ENCODE measurements at places on chromosomes 6 and 20. TPM values are rescaled to one million over a fixed set of nuclear protein-coding genes. Genes with fewer than 3 reads are reported as not detected.

- DNase-seq = no peak
These were observed 49.7 kb upstream of the STK35 start for GRCh38 chr20:2051946-2052345.

GRCh38 chr6:170012037-170012330 lies 260.6 kb downstream of the ERMARD start:
- no peak for DNase-seq

DNA sequence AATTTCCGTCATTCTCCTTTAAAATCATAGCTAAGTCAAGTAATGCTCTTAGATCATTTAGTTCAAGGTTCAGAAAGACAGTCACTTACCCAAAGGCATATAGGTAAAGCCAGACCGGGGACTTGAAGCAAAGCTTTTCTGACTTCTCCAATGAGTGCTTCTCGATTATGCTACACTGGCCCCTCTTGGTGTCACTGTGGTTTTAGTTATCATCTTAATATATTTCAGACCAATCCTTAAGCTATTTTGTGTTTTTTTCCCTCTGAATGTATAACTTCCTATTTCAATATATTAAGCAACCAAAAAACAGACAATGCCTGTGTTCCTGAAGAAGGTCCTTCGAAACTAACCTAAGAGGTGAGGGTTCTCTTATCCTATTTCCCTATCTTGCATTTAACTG lies 3.9 kb downstream of the PRDM1 start:
- no peak for DNase-seq

The MYBL2 gene
- polyA plus RNA-seq = 33.0 TPM

GRCh38 chr6:134288538-134289203 lies 29.2 kb downstream of the SGK1 start:
- no peak for DNase-seq

GRCh38 chr20:58623579-58624473 lies 27.3 kb upstream of the STX16 start:
- DNase-seq = no peak

GRCh38 chr20:24724982-24725533 lies 224.0 kb upstream of the CST7 start:
- DNase-seq = no peak

The LY6G6F gene
- 0.73 TPM for polyA plus RNA-seq

GRCh38 chr6:21715180-21715579 lies 121.6 kb downstream of the SOX4 start:
- no peak for DNase-seq

The NXT1 gene
- polyA plus RNA-seq = 17.5 TPM

DNA sequence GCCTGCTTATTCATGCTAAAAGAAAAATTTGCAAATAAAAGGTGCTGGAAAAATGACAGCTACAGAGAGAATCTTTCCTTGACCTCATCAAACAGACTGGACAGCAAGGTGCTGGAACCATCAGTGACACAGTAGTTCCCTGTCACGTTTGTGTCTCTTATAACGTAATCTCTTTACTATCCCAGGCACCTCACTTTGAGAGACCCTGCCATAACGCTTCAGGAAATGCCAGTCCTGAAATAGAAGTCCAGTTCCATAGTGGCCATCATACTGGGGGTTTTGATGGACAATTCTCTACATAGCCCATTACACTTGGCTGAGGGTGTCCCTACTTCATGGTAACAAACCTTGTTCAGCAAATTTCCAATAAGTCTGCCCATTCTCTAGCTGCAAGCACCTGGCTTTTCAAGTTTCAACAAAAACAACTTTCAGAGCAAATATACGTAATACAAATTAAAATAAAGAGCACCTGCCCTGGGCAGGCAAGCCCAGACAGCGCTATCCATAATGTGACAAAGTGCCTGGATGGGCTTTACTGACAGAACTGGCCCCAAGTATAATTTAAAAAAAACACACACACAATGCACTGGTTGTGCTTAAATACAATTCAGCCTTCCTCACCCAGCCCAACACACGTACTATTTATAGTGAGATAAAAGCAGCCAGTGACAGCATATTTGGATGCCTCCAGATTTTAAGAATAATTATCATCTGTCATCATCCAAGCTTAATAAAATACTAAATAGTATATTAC lies 38.7 kb downstream of the CNKSR3 start:
- DNase-seq = no peak

DNA sequence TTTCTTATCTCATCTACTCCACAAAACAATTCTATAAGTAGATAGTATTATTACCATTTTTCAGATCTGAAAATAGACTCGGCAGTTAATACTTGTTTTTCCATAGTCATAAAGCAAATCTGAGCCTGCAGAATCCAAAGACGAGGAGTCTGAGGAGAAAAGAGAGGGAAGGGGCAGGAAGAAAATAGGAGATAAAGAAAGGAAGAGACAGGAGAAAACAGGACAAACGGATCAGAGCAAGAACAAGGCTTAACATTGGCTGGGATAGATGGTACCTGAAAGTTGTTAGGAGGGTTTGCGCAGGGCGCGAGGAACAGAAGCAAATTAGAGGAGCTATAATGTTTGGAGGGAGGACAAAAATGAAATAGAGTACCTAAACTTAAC lies 639 bp upstream of the PPIL1 start:
- no peak for DNase-seq

DNA sequence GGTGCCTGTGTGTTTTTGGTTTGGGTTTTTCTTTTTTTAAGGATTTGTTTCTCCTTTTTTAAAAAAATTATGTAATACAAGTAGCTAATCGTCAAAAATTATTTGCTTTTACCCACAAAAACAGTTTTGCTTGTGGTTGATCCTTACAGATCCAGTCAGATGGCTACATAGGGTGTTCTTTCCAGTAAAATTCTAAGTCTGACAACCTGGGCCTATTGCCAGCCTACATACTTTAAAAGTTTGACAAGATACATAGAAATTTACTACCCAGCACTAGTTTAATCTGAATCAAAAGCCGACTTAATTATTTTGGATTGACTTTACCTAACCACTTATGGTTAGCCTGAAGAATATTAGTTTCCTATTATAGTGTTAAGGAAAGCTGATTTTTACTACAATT lies 2.1 kb upstream of the SOX4 start:
- no peak for DNase-seq

- DNase-seq = no peak
These were observed 41.4 kb downstream of the TPD52L1 start for GRCh38 chr6:125194941-125195340.

GRCh38 chr20:48782053-48782452 lies 45.7 kb downstream of the PREX1 start:
- DNase-seq = no peak

GRCh38 chr6:160427312-160428068 lies 79.3 kb downstream of the SLC22A3 start:
- no peak for DNase-seq

The KIAA0408 gene
- polyA plus RNA-seq = 4.2 TPM

GRCh38 chr6:46219661-46220060 lies 48.9 kb upstream of the ENPP5 start:
- no peak for DNase-seq

DNA sequence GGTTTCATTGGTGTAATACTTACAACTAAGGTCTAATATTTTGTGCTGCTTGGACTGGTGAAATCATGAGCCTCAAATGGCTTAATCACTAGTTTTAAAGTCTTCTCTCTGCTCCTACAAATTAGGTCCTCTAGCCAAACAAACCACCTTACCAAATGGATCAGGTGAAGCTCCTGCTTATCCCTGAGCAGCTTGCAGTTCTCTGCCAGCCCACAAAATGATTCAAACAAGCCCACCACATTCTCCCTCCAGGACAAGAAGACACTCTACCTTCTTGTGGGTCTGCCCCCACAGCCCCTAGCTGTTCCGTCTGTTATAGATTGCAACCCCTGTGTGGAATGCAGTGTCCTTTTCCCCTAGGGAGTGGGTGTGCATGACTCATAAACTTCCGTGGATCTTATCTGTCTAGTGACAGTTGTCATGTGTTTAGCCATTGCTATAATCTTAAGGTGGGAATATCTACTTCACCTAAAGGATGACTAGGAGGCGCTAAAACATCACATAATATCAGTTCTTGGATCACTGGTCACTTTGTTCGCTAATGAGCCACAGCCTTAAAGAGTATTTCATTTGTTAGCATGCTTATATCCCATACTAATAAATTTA lies 940.5 kb upstream of the MANEA start:
- DNase-seq = no peak

All from renal cortex interstitium (tissue), 15 donors.